ENCODE measurements at places on chromosomes 6 and 20.
A peak's percentile ranks its signal among the peaks of the same experiment; 100 is the strongest.

DNA sequence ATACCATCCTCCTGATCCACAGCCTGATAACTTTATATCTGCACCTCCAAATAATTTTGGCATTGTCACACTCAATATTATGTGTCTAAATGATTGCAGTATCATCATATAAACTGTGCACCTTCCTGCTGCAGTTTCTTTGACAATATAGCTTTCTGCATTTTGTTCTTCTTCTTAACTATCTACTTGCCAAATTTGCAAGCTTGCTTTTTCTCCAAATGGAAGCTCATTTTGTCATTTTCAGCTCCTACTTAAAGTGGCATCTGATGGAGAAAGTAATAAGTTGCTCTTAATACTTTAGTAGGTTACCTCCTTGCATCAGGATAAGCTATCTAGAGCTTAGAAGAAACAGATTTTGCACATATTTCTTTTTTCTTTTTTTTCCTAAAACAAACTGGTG lies 74.0 kb upstream of the DEFB112 start:
- DNase-seq = no peak

- DNase-seq = no peak
These were observed 209.0 kb downstream of the SIM1 start for GRCh38 chr6:100255701-100256100.

- DNase-seq = no peak
These were observed 63.3 kb upstream of the MAP7 start for GRCh38 chr6:136613477-136613876.

DNA sequence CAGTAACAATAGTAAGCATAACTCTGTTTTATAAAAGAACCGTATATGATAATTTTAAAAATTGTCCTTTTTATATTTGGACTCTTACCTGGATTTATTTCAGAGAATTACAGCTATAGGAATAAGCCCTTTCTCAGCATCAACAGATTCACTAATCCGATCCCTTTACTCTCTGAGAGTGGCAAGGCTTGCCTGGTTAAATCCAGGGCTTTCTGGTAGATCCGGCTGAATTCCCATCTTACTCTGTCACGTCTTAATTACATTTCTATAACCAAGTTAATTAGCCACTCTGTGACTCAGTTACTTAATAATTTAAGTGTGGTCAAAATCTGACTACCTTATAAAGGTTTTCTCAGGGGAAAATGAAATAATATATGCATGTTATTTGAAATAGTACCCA lies 294.7 kb downstream of the FRK start:
- no peak for DNase-seq

DNA sequence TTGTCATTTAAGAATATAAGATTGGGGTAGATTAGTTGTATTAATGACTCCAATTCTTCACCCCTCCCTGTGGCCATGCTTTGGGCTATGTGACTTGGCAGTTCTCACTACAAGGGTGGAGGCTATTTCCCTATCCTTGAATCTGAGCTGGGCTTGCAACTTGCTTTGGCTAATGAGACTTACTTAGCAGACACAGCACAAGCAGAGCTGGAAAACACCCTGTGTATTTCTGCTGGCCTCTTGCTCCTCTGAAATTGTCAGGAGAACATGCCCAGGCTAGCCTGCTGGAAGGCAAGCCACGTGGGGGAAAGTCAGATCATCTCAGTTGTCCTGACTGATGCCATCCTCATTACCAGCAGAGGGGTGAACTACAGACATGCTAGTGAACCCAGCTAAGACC lies 126.5 kb upstream of the HDGFL1 start:
- DNase-seq = peak; percentile 8

DNA sequence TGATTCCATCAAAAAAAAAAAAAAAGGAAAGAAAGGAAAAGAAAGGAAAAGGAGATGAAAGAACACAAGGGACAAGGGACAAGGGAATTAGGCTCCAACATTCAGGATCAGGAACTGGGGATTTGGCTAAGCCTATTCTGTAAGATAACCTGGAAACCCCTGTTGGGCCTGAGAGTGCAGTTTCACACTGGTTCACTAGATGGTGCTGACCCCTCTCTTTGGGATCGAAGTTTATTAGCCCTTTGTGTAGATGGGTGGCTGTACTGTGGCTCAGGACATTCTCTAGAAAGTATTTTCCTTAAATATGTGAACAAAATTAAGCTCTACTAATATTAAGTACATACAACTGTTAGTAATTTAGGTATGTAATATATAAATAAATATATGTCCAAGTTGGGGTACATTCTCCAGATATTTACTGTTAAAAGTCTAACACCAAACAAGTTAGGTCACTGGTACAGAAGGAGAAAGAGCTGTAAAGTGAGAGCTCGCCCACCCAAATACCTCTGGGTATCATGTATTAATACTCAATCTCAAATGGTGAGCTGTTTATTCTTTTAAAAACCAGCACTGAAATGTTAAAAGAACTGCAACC lies 6.3 kb downstream of the OR2A4 start:
- peak; percentile 84 for DNase-seq

GRCh38 chr6:162153120-162153519 lies 574.4 kb downstream of the PRKN start:
- DNase-seq = no peak

DNA sequence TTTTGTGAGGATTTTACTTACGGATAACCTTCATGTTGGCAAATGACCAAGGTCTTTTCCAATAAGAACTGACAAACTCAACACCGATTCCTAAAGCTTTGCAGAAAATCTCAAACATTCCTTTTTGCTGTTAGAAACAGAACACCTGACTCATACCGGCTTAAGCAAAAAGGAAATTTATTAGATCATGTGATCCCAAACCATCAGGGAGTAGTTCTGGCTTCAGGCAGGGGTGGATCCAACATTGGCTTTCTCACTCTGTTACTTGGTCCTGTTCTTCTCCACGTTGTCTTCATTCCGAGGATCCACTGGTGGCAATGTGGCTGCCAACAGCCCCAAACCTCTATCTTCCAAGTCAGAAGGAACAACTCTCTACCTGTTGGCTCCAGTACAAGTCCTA lies 95.9 kb upstream of the PMEPA1 start:
- DNase-seq = no peak

- no peak for DNase-seq
These were observed 39.7 kb upstream of the PTCHD4 start for GRCh38 chr6:48150701-48151100.

GRCh38 chr6:161284653-161285052 lies 10.8 kb upstream of the AGPAT4 start:
- DNase-seq = no peak

- DNase-seq = no peak
These were observed 8.2 kb downstream of the IRAK1BP1 start for GRCh38 chr6:78875505-78875904.

- no peak for DNase-seq
These were observed 18.5 kb downstream of the RNF144B start for GRCh38 chr6:18405477-18406293.

- DNase-seq = no peak
These were observed 796.7 kb downstream of the DHX35 start for GRCh38 chr20:39758876-39759275.

DNA sequence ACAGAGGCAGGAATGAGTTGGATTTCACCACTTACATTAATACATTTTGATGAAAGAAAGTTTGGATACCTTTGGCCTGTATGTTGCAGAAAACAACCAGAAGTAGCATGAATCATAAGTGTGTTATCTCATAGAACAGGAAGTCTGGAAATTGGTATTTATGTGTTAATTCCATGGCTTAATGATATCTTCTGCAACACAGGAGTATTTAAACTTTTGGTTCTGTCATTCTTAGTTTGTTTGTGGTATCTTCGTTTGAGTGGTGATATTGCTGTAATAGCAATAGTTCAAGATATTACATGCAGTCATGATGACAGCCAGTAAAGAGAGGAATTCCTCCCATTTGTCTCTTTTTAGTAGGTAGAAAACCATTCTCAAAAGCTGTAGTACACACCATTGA lies 177.3 kb downstream of the CDKAL1 start:
- no peak for DNase-seq

DNA sequence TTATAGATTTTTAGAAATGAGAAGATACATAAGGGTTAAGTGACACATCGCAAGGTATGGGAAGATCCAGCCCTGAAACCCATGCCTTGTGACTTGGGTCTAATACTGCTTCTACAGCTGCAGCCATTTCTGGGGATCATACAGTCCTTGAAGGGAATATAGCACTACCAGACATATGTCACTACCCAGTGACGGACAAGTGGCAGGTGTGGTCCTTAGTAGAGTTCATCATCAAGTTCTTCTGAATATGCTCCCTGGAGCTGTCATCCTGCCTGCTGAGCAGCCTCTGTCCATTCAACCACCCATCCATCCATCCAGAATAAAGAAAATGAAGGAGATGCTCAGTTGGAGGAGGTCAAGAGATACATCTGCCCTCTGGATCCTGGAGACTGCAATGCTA lies 118.6 kb upstream of the ASF1A start:
- DNase-seq = peak; percentile 63

DNA sequence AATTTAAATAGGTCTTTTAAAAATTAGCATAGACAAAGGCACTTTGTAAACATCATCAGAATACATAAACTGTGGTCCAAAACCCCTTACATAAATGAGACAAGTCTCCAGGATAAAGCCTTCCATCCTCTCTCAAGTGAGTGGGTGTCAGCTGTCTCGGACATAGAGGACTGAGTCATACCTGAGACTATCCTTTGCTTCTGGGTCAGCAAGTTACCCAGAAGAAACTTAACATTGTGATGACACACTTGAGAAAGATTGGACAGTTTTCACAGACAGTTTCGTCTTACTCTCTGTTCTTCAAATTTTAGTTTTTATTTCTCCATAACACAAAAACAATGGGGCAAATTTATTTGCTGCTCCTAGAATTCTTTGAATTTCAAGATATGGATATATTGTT lies 838.0 kb downstream of the DHX35 start:
- DNase-seq = no peak

- DNase-seq = peak; percentile 47
These were observed 1027.9 kb upstream of the ADGRB3 start for GRCh38 chr6:67606906-67607828.

DNA sequence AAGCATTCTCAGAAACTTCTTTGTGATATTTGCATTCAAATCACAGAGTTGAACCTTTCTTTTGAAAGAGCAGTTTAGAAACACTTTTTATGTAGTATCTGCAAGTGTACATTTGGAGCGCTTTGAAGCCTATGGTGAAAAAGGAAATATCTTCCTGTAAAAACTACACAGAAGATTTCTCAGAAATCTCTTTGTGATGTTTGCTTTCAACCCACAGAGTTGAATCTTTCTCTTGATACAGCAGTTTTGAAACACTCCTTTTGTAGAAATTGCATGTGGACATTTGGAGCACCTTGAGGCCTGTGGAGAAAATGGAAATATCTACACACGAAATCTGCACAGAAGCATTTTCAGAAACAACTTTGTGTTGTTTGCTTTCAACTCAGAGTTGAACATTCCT lies 612.3 kb upstream of the ZNF337 start:
- DNase-seq = no peak

- no peak for DNase-seq
These were observed 7.6 kb upstream of the FAM110A start for GRCh38 chr20:825710-826421.

GRCh38 chr20:14888134-14888533 lies 550.7 kb upstream of the FLRT3 start:
- no peak for DNase-seq
